ENCODE measurements at places on chromosomes 5 and 9. TPM values are rescaled to one million over a fixed set of nuclear protein-coding genes. Genes with fewer than 3 reads are reported as not detected.

Gene CLINT1
- 75.7 TPM for polyA plus RNA-seq

DNA sequence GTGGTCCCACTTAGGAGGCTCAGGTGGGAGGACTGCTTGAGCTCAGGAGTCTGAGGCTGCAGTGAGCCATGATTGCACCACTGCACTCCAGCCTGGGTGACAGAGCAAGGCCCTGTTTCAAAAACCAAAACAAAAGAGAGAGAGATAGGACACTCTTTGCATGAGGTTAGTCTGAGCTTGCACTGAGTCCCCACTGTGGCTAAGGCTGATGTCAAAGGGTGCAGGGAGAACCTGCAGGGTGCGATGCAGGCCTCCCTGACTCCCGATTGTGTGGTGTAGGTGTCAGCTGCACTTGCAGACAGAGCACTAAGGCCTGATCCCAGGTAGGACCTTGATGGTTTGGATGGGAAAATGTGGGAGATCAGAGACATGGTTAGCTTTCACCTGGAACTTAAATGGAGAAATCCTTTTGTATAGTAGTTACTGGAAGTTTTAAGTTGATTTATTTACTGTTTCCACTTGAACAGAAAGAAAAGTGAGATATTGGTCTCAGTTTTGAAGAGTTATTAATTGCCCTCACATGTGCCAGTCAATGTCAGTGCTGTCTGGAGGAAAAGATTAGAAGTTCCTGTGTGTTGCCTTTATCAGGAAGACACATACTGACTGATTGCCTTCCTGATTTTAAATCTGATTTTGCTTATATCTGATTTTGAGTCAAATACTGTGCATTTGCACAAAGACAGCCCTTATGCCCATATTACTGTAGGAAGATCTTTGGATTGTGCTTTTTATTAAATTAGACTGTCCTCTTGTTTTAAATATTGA is 260.0 kb downstream of the MAST4 start:
- DNase-seq: no peak

DNA sequence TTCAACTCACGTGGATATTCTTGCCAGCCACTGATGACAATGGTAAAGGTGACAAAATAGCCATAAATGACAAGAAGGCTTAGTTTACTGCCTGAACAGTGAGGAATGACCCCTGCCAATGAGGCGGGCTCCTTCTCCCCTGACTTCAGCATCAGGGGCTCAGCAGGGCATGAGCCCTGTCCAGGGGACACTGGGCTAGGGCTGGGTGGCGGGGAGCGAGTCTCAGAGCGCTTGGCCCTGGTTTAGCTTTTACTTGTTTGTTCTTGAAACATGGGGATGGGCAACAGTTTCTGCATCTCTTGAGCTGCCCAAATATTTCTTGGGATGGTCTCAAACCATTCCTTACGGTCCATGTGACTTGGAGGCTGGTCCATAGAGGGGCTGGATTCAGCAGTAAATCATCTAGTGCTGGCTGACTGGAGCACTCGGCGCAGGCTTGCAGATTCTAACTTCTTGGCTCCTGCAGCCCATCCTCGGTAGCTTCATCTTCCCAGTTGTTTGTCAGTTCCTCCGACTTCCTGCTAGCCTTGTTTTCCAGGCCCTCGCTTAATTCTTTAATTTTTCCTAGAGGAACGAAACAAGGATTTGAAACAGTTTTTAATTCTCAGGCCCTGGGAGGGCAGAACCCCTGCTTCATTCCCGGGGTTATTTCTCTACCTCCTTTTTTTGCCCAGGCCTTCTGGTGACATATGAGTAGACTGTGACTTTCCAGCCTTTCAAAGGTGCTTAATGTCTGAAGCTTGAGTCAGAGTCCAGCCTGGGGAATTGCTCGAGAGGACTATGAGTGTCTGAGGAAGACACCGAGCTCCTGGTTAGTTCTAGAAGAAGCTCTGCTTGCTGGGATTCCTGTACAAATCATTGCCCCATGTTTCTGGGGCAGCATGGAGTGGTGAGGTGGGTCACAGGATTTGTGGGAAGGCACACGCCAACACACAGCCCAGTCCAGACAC is 4.5 kb upstream of the HMCN2 start:
- DNase-seq: no peak

GRCh38 chr9:99485459-99485858 is 263.4 kb downstream of the SEC61B start:
- DNase-seq: no peak

Gene SPATA31D4
- not detected for polyA plus RNA-seq

Gene EGFL7
- polyA plus RNA-seq: not detected

Gene IFNA2
- not detected for polyA plus RNA-seq

DNA sequence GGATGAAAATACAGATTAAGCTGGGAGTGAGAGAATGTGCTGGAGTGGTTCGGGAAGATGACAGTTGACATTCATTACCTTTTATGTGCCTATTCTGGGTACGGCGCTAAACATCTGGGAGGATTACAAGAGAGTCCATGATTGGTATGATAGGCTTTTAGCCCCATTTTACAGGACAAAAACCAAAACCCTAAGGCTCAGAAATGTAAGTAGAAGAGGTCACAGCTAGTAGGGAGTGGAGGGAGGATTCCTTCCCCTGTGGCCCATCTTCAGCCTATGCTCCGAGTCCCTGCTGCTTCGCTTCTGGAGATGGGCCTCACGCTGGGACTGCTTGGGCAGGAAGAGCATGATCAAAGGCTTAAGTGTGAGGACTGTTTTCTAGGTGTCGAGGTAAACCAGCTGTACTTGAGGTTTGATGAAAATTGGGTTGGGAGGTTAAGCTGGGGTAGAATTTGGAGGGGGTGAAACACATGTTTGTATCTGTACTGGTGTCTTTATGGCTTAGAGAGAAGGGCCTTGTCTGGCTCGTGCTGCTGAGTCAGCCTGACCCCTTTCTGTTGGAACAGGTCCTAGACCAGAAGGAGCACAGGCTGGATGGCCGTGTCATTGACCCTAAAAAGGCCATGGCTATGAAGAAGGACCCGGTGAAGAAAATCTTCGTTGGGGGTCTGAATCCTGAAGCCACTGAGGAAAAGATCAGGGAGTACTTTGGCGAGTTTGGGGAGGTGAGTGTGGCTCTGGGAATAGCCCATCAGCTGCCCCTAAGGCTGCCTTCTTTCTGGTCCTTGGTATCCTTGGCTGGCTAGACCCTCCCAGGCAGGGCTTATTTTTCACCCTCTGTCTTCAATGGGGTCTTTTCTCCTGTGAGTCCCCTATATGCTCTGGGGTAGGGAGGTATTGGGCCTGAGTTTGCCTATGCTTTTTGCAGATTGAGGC is 2.1 kb downstream of the HNRNPAB start:
- no peak for DNase-seq

DNA sequence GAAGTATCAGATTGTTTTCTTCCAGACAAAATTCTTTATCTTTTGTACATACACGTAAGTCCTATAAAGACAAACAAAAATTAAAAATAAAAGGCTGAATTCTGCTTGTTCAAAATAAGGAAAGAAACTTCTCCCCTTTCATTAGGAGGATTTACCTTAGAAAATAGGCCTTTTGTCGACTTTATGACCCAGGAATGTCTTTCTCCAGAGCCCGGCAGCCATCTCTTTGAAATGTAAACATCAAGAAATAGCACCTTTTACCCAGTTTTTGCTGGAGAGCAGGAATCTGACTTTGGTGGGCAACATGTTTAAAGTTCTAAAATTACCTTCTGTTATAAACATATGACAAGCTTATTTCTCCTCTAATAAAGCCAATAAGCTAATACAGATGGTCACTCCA is 373.0 kb upstream of the FTMT start:
- no peak for DNase-seq

Gene LHFPL2
- 0.49 TPM for polyA plus RNA-seq

Gene GRPEL2
- 4.5 TPM for polyA plus RNA-seq

- DNase-seq: no peak
Observed at GRCh38 chr5:163908253-163908652, 402.8 kb downstream of the MAT2B start.

DNA sequence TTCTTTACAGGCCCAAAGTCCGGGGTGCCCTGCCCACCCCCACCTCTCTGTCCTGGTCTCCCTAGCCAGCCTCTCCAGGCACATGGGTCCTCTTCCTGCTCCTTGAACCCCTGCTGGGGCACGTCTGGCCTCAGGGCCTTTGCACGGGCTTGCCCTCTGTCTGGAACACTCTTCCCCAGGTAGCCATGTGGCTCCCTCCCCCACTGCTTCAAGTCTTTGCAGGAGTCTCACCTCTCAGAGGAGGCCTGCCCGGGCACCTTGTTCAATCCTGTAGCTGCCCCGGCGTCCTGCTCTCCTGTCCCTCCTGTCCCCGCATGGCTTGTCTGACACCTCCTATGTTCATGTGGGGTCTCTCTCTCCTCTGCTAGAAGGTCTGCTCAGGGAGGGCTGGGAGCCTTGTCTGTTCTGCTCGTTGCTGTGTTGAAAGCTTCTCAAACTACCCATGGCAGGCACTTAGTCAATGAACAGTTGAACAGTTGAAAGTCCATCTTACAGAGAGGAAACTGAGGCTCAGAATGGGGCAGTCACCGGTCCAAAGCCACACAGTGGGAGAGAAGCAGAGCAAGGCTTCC is 241.4 kb downstream of the PBX3 start:
- no peak for DNase-seq

DNA sequence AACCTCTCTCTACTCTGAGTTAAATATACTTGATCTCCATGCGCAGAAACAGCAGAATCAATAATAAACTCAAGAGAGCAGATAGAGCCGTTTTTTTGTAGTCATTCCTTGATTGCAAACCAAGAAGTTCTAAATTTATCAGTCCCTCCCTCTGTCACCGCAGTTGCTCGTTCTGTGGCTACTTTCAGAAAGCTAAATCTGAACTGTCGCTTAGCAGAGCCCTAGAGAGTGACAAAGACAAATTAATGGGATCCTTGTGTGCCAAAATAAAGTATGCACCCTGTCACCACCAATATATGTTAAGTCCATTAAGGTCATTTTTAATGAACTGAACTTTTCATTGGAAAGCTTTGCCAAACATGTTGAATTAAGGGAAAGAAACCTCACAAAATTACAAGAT is 218.3 kb downstream of the ADAMTSL1 start:
- no peak for DNase-seq

DNA sequence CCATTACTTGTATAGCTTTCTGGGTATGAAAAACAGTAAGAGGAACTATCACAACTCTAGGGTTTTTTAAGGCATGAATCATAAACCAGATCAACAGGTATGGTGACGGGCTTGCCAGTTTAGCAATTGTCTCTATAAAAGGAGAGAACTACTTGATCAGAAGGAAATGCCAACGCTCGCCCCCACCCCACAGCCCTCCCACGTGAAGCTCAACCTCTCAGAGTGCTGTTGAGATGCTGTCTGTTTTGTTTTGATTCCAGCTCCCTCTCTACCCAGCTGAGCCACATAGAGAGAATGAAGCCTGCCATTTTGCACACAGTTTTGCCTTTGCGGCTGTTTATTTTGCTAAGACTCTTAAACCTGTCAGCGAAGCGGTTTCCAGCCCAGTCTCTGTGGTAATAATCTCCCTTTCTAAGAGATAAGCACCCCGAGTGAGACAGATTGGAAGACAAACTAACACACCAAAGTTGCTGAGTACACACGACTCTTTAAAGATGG is 257.9 kb upstream of the ANKRD55 start:
- no peak for DNase-seq

- DNase-seq: no peak
Observed at GRCh38 chr5:168286386-168286785, 5.1 kb upstream of the WWC1 start.

GRCh38 chr5:61620699-61621182 is 288.7 kb downstream of the ZSWIM6 start:
- no peak for DNase-seq

DNA sequence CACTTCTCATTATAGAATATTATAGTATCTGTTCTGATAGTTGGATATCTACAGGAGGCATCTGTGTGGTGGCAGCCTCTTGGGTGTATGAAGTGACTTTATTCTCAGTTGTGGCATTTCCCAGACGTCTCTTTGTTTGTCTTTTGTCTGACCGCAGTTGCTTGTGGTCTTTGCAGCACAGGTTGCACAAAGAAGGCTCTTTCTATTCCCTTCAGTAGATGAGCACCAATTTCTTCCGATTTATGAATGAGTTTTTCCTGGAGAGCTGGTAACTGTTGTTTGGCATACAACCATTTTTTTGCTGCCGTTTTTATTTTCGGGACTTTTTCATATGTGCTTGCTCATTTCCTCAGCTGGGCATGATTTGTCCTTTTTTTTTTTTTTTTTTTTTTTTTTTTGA is 56.4 kb upstream of the MYO10 start:
- no peak for DNase-seq
